ENCODE measurements at places on chromosomes 16 and 17.

DNA sequence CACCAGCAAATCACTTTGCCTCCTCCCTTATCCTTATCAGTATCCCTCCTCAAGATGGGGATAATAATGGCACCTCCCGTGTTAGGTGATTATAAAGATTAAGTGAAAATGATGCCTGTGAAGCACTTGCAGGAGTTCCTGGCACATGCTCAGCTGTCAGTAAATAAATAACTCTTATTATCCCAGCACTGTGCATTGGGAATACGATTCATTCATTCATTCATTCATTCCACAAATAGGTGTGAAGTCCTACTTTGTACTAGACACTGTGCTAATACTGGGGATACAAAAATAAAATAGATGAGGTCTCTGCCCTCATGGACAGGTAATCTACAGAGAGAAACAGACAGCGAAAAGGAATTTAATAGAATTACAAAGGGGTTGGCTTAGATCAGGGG, 2.0 kb downstream of the XYLT2 start:
- peak overlapping the region; percentile 70 for H3K27ac ChIP-seq
- DNase-seq = no peak
- H3K36me3 ChIP-seq = peaks cover 23% of the 10 kb centered on the region
- no peaks in the 10 kb centered on the region for H3K27me3 ChIP-seq

DNA sequence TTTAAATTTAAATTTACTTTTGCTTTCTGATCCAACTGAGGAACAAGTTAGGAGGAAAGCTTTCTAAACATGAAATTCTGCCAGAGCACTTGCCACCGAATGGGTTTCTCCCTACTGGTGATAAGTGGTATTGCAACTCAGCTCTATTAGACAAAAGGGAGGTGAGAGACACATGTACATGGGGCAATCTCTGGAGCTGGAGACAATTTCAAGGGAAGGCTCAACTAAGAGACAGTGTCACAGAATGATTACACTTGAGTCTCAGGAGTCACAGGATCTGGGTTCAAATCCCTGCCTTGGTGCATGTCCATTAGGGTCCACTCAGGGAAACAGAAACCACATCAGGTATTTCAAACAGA, 37.4 kb downstream of the SOCS1 start:
- H3K4me1 ChIP-seq = peaks cover 27% of the 10 kb centered on the region
- no peak overlapping the region for H3K27ac ChIP-seq
- DNase-seq = no peak
- peaks cover 9% of the 10 kb centered on the region for H3K36me3 ChIP-seq
- H3K27me3 ChIP-seq = no peaks in the 10 kb centered on the region

- H3K36me3 ChIP-seq = no peaks in the 10 kb centered on the region
- no peak overlapping the region for H3K27ac ChIP-seq
- H3K4me3 ChIP-seq = no peak overlapping the region
- no peak for DNase-seq
Observed at GRCh38 chr16:64952177-64952576, 169.7 kb downstream of the CDH11 start.

- H3K4me1 ChIP-seq = no peaks in the 10 kb centered on the region
- no peak overlapping the region for H3K27ac ChIP-seq
- no peaks in the 10 kb centered on the region for H3K27me3 ChIP-seq
- H3K4me3 ChIP-seq = no peak overlapping the region
- H3K36me3 ChIP-seq = peaks cover 10% of the 10 kb centered on the region
Observed at GRCh38 chr17:4823373-4824089, 9.6 kb upstream of the MINK1 start.

DNA sequence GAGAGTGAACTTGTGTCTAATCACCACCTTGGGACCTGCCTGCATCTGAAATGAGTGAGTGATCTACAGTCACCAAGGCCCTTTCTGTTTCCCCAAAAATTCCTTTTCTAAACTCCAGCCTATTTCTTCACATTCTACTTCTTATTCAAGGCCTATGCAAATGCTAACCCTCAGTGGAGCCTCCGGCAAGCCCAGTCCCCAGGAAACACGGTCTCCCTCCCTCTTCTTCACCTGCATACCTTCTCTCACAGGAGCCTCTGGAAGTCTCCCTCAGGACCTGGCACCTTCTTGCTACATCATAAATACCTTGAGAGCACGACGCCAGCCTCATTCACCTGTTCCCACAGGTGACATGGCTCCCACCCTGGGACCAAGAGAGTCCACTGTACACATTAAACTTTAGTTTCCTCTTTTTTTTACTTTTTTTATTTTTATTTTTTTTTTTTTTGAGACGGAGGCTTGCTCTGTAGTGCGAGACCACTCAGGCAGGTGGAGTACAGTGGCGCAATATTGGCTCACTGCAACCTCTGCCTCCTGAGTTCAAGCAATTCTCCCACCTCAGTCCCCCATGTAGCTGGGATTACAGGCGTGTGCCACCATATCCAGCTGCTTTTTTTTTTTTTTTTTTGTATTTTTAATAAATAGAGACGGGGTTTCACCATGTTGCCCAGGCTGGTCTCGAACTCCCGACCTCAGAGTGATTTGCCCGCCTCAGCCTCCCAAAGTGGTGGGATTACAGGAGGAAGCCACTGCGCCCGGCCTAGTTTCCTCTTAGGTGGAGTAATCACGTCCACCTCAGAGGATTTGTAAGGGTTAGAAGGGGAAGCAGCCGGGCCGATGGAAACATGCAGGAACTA, 97.3 kb downstream of the ANKRD11 start:
- peaks cover 72% of the 10 kb centered on the region for H3K4me1 ChIP-seq
- H3K4me3 ChIP-seq = no peak overlapping the region
- peak overlapping the region; percentile 69 for H3K27ac ChIP-seq
- no peak for DNase-seq
- no peaks in the 10 kb centered on the region for H3K27me3 ChIP-seq

- no peaks in the 10 kb centered on the region for H3K4me1 ChIP-seq
- H3K4me3 ChIP-seq = no peak overlapping the region
- no peaks in the 10 kb centered on the region for H3K36me3 ChIP-seq
- no peaks in the 10 kb centered on the region for H3K27me3 ChIP-seq
Observed at GRCh38 chr16:50509521-50510341, 38.5 kb upstream of the NKD1 start.

DNA sequence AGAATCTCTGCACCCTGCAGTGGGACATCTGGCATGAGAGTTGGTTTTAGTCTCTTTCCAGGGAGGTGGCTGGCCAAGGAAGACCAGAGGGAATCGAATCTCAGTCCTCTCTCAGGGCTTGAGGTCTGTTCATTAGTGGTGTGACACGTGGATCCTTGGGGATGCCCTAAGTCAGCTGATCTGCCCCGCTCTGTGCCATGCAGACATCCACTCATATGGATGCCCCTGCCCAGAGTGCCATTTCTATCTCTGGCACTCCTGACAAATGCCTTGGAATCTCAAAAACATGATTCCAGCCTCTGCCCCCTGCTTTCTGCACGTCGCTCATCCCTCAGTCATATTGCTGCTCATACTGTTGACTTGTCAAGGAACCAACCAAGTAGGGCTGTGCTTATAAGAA, 38.8 kb downstream of the WSCD1 start:
- H3K4me3 ChIP-seq = no peak overlapping the region
- H3K27me3 ChIP-seq = peaks cover 37% of the 10 kb centered on the region
- H3K27ac ChIP-seq = no peak overlapping the region

DNA sequence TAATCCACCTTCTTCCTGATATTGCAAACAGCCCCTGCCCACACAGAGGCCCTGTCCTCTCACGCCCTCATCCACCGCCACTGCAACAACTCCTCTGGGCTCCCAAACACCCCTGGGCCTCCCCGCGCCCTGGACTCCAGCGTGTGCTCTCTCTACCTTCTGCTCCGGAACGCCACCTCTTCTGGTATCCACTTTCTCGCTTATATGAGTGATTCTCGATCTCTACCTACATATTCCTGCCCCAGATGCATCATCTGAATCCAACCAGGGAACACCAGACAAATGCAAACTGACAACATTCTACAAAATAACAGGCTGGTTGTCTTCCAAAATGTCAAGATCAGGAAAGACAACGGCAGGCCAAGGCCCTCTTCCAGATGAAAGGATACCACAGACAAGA, 19.0 kb downstream of the CAMKK1 start:
- no peak overlapping the region for H3K4me3 ChIP-seq
- DNase-seq = no peak
- H3K27ac ChIP-seq = no peak overlapping the region
- H3K4me1 ChIP-seq = peaks cover 5% of the 10 kb centered on the region
- H3K36me3 ChIP-seq = peaks cover 53% of the 10 kb centered on the region
- no peaks in the 10 kb centered on the region for H3K27me3 ChIP-seq

DNA sequence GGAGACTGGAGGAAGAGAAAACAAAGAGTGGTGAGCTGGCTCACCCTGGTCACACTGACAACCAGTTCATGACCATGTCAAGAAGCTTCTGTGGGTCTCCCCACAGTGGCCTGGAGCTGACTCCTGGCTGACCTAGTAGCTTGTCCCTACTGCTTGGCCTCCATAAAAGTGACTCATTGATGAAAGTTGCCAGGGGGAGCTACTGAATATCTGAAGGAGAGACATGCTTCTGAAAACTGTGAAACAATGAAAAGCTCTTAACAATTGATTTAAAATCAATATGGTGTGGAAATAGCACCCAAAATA, 22.0 kb downstream of the SMPD3 start:
- no peak for DNase-seq
- H3K4me3 ChIP-seq = no peak overlapping the region
- H3K27ac ChIP-seq = no peak overlapping the region
- no peaks in the 10 kb centered on the region for H3K27me3 ChIP-seq
- H3K36me3 ChIP-seq = no peaks in the 10 kb centered on the region

GRCh38 chr17:5544115-5544514, 40.2 kb downstream of the NLRP1 start:
- H3K27ac ChIP-seq = peak overlapping the region; percentile 19
- H3K27me3 ChIP-seq = no peaks in the 10 kb centered on the region
- DNase-seq = no peak
- peaks cover 7% of the 10 kb centered on the region for H3K4me1 ChIP-seq
- no peak overlapping the region for H3K4me3 ChIP-seq

DNA sequence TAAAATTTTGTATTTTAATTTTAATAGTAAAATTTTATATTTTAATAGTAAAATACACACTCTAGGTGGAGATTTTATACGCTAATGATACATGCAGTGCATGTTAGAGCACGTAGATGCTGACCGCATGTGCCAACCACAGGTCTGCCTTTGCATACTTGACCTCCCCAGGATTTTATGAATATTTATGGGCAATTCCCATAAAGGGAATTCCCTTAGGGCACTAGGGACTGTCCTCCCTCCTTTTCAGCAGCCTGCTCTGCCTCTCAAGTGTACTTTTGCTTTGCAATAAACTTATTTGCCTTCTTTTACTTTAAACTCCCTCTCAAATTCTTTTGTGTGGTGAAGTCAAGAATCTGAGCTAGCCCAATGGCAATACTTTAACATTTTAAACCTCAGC, 217.7 kb upstream of the CDH8 start:
- H3K4me3 ChIP-seq = no peak overlapping the region
- no peaks in the 10 kb centered on the region for H3K4me1 ChIP-seq
- H3K36me3 ChIP-seq = no peaks in the 10 kb centered on the region
- no peaks in the 10 kb centered on the region for H3K27me3 ChIP-seq
- no peak for DNase-seq

- H3K27ac ChIP-seq = no peak overlapping the region
- no peaks in the 10 kb centered on the region for H3K36me3 ChIP-seq
- no peaks in the 10 kb centered on the region for H3K4me1 ChIP-seq
- no peak overlapping the region for H3K4me3 ChIP-seq
- no peaks in the 10 kb centered on the region for H3K27me3 ChIP-seq
Observed at GRCh38 chr17:83181991-83182619, 102.7 kb downstream of the METRNL start.

DNA sequence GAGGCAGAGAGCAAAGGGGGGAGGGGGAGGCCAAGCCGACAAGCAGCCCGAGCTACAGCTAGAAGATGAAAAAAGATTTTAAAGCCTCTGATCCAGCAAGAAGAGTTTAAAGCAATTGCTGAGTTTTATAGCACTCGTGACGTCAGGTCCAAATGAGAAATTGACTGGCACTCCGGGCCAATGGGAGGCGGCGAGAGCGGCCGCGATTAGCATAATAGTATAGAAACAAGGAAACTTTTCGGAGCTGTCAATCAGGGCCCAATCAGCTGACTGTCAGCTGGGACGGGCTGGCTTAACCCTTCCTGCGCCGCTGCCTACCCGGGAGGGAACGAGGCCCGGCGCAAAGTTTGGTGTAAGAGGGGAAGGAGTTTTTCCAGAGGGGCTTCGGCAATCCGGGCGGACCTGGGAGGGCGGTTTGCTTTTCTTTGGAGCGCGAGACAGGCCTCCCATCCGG, at the start of gene MAF:
TSS of gene MAF (minus strand) at position 100 of the 454 bp plus-strand sequence. CDS start 835 bp downstream, outside the sequence.
- peaks cover 47% of the 10 kb centered on the region for H3K27me3 ChIP-seq
- peaks cover 35% of the 10 kb centered on the region for H3K36me3 ChIP-seq
- peaks cover 49% of the 10 kb centered on the region for H3K4me1 ChIP-seq
- H3K27ac ChIP-seq = peak within 1 kb of the TSS; percentile 93
- H3K4me3 ChIP-seq = peak within 1 kb of the TSS; percentile 89

GRCh38 chr17:305090-305976, 47.3 kb downstream of the RPH3AL start:
- no peak for DNase-seq
- H3K27me3 ChIP-seq = no peaks in the 10 kb centered on the region
- H3K36me3 ChIP-seq = no peaks in the 10 kb centered on the region
- no peak overlapping the region for H3K4me3 ChIP-seq
- no peak overlapping the region for H3K27ac ChIP-seq

DNA sequence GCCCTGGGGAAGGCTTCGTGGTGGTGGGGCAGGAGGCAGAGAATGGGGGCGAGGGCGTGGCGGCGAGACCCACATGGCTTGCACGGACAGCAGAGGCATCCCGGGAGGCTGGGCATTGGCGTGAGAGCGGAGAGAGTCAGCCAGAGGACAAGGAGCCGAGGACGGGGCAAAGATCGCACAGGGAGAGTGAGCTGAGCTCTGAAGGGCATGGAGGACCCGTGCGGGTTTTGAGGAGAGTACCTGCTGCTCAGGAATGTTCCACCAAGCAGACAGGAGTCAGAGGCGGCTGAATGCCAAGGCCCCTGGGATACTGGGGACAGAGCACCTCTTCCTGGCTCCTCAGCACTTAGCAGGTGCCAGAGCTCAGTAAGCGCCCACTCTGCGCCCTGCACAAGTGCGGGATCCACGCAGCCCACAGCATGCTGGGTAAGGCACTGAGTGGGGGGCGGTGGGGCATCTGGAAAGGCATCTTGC, 47.8 kb downstream of the ARHGAP27 start:
- H3K36me3 ChIP-seq = no peaks in the 10 kb centered on the region
- H3K27me3 ChIP-seq = peaks cover 14% of the 10 kb centered on the region
- no peak overlapping the region for H3K4me3 ChIP-seq
- H3K27ac ChIP-seq = no peak overlapping the region
- H3K4me1 ChIP-seq = peaks cover 28% of the 10 kb centered on the region

DNA sequence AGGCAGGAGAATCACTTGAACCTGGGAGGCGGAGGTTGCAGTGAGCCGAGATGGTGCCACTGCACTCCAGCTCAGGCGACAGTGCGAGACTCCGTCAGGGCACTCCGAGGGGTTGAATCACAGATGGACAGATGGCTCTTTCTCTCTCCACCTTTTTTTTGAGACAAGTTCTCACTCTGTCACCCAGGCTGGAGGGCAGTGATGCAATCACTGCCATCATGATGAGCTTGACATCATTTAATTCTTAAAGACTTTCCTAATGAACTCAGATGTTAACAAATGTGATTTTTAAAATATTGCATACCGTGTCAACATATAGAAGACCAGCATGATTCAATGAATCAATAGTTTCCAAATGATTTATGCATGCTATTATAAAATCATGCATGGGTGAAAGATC, 3.5 kb downstream of the GDPD1 start:
- H3K27me3 ChIP-seq = no peaks in the 10 kb centered on the region
- DNase-seq = no peak
- H3K4me3 ChIP-seq = no peak overlapping the region
- H3K4me1 ChIP-seq = peaks cover 13% of the 10 kb centered on the region
- no peak overlapping the region for H3K27ac ChIP-seq
